Ascending aorta (tissue), 2 donors: ENCODE measurements at places on chromosomes 7 and 10. TPM values are rescaled to one million over a fixed set of nuclear protein-coding genes. Genes with fewer than 3 reads are reported as not detected.

The NT5C2 gene
- 25.9 TPM for total RNA-seq

The EN2 gene
- total RNA-seq, result not detected

The CLEC5A gene
- total RNA-seq, result 0.64 TPM

The MMRN2 gene
- total RNA-seq, result 282 TPM

The CFAP46 gene
- total RNA-seq, result not detected

The CFAP70 gene
- not detected for total RNA-seq

The PRPS1L1 gene
- total RNA-seq, result not detected

The NANOS1 gene
- 5.3 TPM for total RNA-seq

The NKX2-3 gene
- total RNA-seq, result not detected

The KLLN gene
- not detected for total RNA-seq

The GIMAP2 gene
- total RNA-seq, result 12.3 TPM

The ANKRD30A gene
- total RNA-seq, result not detected

The CPA2 gene
- not detected for total RNA-seq

The RHBDD2 gene
- total RNA-seq, result 51.7 TPM

The MRC1 gene
- total RNA-seq, result 15.1 TPM

The CYP2C18 gene
- not detected for total RNA-seq

The EVX1 gene
- total RNA-seq, result not detected

The IFIT1 gene
- total RNA-seq, result 28.5 TPM

The MALRD1 gene
- total RNA-seq, result not detected

The PIP gene
- not detected for total RNA-seq

The RET gene
- not detected for total RNA-seq

The HYCC1 gene
- 10.9 TPM for total RNA-seq

The ATOH7 gene
- not detected for total RNA-seq

The TECTB gene
- total RNA-seq, result not detected

The TMEM130 gene
- total RNA-seq, result 33.6 TPM

The TEX36 gene
- total RNA-seq, result not detected

The ARHGAP19 gene
- total RNA-seq, result 4.5 TPM

The BEND7 gene
- 6.9 TPM for total RNA-seq

The PAPOLB gene
- total RNA-seq, result not detected

The SPDYE16 gene
- not detected for total RNA-seq

The MYPN gene
- total RNA-seq, result not detected

The TMEM176A gene
- total RNA-seq, result 31.5 TPM

The BICC1 gene
- 9.3 TPM for total RNA-seq

The SEMA4G gene
- total RNA-seq, result 2.1 TPM

The TMEM26 gene
- not detected for total RNA-seq

The MEST gene
- total RNA-seq, result 6.9 TPM

The TSPAN14 gene
- total RNA-seq, result 161 TPM

The TPST1 gene
- total RNA-seq, result 21.9 TPM

The GNAT3 gene
- not detected for total RNA-seq

The CCL26 gene
- total RNA-seq, result not detected

The SPDYE6 gene
- not detected for total RNA-seq

The GRB10 gene
- 53.4 TPM for total RNA-seq

The GPRIN2 gene
- 6.3 TPM for total RNA-seq

The STEAP2 gene
- total RNA-seq, result 18.7 TPM

The VTI1A gene
- 32.5 TPM for total RNA-seq

The ACSM6 gene
- not detected for total RNA-seq

The SRGN gene
- total RNA-seq, result 155 TPM

The TES gene
- 108 TPM for total RNA-seq

The GAD2 gene
- not detected for total RNA-seq

The ERVW-1 gene
- total RNA-seq, result not detected
